ENCODE measurements at places on chromosomes 13 and 19.

DNA sequence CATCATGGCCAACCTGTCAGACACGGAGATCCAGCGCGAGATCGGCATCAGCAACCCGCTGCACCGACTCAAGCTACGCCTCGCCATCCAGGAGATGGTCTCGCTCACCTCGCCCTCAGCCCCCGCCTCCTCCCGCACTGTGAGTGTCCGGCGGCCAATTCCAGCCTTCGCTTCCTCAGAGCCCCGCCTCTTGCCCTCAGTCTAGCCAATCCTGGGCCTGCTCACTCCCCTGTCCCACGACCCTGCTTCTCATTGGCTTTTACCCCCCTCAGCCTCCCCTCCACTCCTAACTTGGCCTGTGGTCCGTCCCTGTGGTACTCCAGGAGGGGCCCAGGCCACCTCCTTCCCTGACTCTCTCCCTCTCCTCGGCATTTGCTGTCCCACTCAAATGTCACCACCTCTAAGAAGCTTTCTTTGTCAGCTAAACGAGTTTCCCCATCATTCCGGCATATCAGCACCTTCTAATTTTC is 12.3 kb downstream of the HRC start:
- peak; percentile 86 for DNase-seq

DNA sequence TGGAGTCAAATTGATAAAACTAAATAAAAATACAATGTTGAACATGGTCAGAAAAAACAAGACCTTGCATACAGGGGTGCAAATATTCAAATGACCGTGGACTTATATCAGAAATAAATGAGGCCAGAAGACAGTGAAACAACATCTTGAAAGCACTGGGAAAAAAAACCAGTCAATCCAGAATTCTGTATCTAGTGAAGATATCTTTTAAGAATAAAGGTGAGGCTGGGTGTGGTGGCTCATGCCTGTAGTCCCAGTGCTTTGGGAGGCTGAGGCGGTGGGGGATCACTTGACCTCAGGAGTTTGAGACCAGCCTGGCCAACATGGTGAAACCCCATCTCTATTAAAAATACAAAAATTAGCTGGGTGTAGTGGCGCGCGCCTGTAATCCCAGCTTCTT is 15.2 kb upstream of the CEBPA start:
- no peak for DNase-seq

DNA sequence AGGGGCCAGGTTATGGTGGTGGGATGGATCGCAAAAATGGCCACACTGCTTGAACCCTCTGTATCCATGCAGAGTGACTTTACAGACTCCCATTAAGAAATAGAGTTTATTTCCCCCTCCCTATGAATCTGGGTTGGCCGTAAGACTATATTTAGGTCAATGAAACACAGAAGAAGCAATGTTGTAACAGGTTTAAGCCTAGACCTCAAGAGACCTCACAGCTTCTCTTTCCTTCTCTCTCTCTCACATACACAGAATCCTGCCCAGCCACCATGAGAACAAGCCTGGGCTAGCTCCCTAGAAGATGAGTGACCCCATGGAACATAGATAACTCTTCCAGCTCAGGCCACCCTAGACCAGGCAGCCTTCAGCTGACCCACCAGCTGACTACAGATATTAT is 21.0 kb upstream of the FBL start:
- no peak for DNase-seq

DNA sequence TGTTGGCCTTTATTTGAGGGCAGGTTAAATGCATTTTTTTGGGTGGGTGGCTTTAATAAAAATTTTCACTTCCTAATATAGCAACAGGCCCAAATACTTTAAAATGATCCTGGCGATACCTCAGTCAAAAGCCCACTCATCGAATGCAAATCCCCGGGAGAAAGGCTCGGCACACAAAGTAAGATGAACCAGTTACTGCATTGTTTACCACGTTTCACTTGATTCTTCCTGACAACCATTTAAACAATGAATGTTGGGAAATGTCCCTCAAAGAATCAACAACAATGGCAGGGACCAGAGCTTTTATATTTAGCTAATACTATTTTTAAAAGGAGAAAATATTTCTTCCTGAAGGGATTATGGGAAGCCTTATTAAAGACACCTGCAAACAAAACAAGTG is 187.7 kb downstream of the ABCC4 start:
- DNase-seq: no peak

DNA sequence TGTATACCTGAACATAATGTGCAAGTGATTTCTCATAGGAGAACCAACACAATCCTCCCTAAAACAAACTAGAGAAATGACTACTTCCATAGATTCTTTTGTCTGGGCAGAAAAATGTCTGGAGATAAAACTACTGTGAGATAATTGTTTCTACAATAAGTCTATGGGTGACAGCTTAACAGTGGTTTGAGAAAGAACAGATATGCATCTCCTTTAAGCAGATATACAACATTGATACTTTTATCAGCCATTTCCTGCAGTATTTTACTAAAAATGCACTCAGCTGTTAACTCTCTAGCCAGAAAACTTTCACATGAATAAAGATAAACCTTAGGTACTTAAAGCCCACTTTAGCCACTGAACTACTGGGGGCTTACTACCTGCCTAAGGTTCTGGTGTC is 1132.4 kb downstream of the EFNB2 start:
- DNase-seq: no peak

GRCh38 chr13:80345771-80346510 is 5.0 kb upstream of the SPRY2 start:
- DNase-seq: no peak

GRCh38 chr13:42170029-42170428 is 101.9 kb upstream of the AKAP11 start:
- no peak for DNase-seq

GRCh38 chr19:11179716-11180297 is 17.5 kb downstream of the KANK2 start:
- no peak for DNase-seq

DNA sequence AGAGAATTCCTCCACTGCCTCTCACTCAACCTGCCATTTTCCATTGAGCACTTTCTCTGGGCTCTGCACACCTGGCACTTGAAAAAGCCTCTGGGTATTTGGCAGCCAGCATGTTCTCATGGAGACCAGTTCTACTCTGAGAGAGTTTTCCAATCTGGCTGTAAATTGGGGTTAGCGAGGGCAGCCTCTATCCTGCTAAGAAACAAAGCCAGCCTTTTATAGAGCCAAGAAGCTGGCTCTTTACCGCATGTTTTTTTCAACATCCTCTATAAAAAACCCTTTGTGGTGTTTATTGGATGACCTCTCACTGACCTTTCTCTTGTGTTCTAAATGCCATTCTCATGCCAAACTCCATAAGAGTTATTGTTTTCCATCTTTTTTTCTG is 52.6 kb upstream of the RCBTB2 start:
- peak; percentile 39 for DNase-seq

DNA sequence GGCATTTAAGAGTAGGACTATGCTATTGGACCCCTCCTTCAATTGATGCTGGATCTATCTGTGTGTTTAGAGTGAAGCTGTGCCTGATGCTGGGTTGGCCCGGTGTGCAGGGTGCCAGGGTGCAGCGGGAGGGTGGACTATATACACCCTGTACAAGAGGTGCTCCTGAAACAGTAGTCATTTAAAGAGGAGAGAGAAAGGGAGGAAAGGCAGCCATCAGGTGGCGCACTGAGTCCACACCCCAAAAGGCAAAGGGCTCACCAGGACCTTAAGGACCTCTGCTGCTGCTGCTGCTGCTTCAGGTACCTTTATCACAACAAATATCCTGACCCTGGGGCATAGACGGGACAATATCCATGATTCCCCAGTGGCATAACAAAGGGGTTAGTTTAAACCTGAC is 39.4 kb downstream of the ZNF136 start:
- DNase-seq: no peak

GRCh38 chr19:33686687-33687480 is 65.1 kb downstream of the CHST8 start:
- DNase-seq: no peak

DNA sequence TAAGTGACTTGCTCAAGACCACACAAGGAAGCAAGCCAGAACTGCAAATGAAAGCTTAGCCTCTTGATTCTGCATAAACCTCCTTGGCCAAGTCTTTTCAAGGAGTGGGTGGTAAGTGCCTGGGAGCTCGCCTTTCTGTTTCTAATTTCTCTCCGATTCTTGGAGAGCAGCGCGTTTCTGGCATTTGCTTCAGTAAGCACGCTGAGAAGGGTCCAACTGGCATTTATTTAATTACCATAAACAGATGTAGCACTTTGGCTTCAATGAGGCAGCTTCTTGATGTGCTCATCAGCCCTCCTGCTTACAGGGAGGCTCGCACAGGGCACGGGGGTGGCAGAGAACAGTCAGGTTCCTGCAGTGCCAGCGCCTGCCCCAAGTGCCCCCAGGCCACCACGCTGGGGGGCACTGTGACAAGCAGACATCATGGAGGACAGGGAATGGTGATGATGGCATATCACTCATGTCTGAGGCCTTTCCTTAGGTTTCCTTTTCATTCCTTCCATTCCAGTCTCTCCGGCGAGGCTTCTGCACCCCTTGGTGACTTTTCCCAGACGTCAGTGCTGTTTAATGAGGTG is 13.3 kb downstream of the SIAH3 start:
- DNase-seq: no peak

DNA sequence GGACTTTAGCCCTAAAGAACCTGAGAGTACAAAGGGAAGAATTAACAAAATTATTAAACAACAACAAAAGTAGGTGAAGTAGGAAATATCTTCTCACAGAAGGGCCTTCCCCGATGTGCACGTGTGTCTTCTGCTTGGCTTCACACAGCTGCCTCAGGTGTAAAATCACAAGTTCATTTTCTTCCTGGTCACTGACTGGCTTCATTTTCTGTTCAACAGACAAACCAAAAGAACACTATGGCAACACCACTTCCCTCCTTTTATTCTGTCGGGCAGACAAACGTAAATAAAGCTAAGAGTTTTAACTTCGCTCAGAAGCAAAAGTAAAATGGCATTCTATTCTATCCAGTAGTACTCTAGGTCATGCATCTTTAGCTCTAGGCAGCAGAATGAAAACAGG is 140.9 kb downstream of the TBC1D4 start:
- DNase-seq: no peak

DNA sequence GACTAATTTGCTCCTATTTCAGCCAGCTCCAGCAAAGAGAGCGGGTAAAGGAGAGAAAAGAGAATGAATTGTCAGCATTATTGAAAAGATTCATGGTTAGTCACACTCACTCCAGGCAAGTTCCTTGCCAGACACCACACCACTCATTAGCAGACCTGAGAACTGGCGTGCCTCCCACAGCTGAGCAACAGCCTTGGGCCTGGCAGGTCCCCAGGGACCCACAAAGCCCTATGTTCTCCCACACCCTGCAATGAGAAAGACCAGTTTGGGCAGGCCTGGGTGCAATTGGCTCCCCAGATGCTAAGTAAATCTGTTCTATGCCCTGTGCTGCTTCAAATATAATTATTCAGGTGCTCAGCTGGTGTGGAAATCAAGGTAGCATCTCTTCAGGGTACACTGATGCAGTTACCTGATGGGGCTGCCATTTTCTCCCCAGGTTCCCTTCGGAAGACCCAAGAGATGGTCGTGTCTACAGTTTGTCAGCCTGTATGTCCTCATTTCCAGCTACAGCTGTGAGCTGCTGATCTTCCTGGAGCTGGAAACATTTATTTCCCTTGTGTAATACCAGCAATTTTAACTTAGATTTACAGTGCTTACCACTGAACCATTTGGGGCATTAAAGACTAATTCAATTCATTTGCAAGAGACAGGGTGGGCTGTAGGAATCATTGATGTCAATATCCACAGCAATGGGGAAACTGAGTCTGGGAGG is 405.0 kb downstream of the COG6 start:
- DNase-seq: peak; percentile 99
